ENCODE measurements at places on chromosomes 11 and 22.
A peak's percentile ranks its signal among the peaks of the same experiment; 100 is the strongest.

DNA sequence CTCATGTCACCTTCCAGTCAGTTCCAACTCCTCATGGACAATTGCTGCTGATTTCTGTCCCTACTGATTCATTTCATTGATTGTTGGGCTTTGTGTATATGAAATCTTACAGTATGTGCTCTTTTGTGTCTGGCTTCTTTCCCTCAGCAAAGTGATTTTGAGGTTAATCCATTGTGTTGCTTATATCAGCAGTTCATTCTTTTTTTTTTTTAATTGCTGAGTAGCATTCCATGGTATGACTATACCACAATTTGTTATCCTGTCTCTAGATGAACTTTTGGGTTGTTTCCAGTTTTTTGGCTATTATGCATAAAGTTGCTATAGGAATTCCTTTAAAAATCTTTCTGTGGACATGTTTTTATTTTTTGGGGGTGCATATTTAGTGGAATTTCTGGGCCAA lies 59.9 kb downstream of the NXPE1 start:
- peak; percentile 7 for DNase-seq

- no peak for DNase-seq
These were observed 14.6 kb upstream of the ARHGEF17 start for GRCh38 chr11:73293356-73293936.

DNA sequence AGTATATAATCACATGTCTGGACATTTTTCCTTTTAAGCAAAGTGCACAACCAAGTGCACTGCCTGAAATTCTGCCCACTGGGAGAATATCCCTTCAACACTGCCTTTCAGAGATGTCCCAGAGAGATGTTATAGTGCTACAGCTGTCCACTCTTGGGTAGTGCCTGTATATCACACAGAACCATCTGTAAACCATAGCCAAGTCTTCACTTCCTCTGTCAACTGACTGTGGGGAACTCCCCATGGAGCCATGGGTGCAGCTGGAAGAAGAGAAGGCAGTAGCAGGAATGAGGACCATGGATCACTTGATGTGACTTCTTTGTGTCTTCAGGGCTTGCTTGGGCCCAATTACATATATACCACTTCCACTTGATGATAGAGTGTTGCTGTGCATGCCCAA lies 44.6 kb upstream of the LIN7C start:
- DNase-seq: no peak

DNA sequence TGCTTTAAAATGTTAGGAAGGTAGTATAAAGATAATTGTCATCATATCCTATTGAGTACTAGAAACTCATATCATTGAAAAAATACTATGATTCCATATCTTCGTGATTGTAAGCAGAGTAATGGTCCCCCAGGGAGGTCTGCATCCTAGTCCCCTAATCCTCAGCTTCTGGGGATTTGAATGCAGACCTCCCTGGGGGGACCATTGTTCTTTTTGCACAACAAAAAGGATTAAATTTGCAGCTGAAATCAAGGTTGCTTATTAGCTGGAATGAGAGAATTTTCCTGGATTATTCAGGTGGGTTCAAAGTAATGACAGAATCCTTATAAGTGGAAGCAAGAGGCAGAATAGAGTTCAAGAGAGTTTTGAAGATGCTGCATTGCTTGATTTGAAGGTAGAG lies 26.1 kb upstream of the MS4A6A start:
- DNase-seq: no peak

- DNase-seq: peak; percentile 18
These were observed 5.8 kb downstream of the THRSP start for GRCh38 chr11:78069465-78069864.

- no peak for DNase-seq
These were observed 128.5 kb downstream of the MIAT start for GRCh38 chr22:26785932-26786331.

DNA sequence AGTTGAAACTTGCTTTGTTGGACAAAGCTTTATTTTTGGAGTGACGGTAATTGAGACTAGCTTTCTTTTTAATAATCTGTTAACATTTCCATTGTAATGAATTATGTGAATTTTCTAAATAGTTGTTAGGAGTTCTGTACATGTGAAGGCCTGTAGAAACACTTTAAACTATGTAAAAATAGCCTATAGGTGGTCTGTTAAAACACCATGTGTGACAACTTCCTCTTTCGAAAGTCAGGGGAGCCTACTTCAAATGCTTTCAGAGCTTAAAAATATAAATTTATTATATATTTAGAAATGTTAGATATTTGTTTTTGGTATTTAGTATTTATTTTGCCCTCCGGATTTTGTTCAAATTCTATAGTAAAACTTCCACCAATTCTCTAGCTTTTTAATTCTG lies 28.7 kb downstream of the DDIAS start:
- DNase-seq: no peak

DNA sequence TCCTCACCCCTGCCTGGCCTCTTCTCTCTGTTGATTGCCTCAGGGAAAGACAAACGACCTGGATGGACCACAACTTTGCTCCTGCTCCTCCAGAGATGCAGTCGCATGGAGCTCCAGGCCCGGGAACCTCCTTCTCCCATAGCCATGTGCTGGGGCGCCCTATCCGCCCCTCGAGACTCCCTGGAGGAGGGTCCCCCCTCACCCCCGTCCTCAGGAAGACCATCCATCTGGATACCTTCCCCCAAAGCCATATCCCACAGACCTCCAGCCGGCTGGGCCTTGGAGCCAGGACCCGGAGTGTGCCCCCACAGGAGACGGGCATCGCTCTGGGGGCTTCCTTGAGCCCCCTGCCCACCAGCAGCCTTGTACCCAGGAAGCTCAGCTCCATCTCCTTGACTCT lies 2.2 kb downstream of the SEPTIN3 start:
- DNase-seq: no peak

GRCh38 chr22:37270928-37271650 lies 11.2 kb upstream of the CYTH4 start:
- peak; percentile 68 for DNase-seq

DNA sequence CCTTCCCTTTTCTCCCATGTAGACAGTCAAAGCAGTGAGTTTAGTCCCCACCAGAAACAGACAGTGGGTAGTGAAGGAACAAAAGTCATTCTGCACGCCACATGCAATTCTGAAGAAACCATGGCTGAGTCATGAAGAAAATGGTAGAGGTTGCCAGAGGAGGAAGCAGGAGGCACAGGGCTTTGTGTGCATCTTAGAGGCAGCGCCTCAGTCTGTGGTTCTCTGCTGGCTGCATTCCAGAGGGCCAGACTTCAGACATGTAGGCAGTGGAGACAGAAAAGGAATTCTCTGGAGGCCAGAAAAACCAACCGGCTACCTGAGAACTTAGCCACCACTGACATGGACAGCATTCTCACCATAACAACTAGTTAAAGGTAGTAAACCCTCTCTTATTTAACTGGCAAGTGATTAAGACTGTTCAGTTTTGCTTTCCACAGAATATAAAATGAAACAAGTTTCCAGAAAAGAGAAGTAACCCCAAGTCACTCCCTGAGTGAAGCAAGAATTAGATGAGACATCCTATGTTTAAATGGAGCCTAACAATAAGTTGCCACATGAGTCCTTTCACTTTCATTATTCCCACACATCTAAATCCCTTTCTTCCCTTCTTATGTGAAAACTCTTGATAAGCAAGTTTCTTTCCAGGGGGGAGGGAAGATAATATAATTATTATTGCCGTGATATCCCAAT lies 556.1 kb downstream of the SOX6 start:
- peak; percentile 71 for DNase-seq

DNA sequence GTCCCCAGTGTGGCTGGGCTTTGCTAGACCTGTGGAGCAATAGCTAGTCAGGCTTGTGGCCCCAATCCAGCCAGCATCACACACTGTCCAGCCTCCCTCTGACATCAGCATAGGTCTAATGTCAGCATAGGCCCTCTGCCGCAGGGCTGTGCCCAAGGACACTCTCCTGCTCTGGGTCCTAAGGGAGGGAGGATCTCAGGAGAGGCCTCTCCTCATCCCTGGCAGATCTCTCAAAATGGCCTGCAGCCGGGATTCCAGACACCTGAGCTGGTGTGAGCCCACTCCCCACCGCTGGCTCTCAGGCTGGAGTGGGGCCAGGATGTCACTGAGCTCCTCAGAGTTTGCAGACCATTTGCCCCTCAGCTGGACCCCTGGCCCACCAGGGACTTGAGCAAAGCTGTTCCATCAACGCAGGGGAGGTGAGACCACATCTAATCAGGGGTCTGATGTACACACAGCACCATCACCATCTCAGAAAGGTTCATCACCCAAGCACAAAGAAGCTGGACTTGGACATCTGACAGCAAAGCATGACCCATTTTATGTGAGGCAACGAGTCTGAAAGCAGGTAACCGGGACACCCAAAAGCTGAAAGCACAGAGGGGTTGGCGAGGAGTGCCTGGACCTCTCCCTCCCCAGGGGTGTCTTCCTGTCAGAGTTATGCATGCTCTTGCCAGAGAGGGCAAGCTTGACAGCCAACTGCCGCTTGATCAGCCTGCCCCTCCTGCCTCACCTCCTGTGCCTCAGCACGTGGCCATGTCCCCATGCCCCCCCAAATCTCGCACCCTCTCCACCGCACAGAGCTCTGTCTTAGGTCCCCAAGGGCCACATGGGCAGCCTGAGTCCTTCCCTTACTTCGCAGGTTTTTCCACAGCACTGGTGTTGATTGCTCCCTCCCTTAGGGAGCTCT lies 69.7 kb upstream of the SEPTIN5 start:
- peak; percentile 12 for DNase-seq

GRCh38 chr11:123218451-123218850 lies 23.4 kb upstream of the CLMP start:
- DNase-seq: no peak

GRCh38 chr22:38835888-38836301 lies 7.9 kb downstream of the NPTXR start:
- DNase-seq: peak; percentile 75

DNA sequence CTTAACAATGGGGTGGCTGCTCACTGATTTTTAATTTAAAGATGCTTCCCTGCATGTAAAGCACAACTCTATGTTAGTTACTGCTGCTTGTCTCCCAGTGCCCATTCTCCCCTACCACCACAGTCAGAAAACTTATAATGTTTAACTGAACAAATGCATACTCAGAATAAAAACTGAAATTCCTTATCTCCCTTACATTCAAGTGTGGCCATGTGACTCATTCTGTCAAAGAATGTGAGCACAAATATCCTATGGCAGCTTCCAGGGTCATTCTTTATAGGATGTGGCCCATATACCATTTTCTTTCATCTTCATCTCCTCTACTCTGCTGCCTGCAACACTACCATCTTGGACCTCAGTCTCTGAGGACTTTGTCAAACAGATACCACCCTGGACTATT lies 374.8 kb downstream of the DYNC2H1 start:
- no peak for DNase-seq

DNA sequence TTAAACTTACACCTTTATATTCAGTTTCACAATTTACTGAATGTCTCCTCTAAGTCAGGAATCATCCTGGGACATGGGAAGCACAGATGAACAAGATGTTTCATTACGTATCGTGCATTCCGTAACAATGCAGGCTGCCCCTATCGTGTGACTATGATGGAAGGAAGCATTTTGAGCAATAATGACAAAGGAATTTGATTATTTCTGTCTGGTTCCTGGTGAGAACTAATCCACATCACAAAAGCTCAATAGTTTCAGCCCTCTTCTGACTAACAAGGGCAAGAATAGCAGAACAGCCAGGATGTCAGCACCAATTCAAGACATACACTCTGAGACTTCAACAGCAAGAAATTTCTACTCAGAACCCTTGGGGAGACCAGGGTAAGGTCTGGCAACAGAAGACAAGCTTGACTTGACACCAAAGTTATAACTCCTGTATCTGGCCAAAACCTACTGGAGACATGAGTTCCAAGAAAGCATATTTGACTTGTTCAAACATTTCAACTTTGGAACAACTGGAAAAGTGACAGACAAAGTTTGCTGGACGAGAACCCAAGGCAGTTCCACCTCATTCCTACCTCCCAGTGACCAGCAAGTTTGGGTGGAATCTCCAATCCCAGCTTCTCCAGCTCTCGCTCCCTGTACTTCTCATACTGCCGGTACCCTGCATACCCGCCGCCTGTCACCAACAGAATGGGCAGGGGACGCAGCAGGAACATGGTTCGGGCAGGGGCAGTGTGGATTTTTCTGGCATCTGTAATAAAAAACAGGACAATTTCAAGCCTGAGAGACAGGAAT lies 14.3 kb downstream of the PISD start:
- DNase-seq: peak; percentile 90

DNA sequence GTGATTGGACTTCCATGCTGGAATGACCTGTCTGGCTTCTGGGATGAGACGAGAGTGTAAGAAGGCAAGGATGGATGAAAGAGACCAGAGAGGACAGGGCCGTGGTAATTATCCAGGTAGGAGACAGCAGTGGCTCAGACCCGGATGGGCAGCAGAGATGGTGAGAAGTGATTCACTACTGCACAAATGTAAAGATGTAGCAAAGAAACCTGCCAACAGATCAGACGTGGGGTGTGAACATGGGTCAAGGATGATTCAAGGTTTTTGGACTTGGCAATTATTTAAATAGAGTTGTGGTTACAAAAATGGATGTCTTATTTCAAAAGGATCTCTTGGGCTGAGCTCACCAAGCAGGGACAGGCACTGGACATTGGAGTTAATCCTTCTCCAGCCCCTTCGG lies 32.7 kb downstream of the RIBC2 start:
- DNase-seq: peak; percentile 88

- DNase-seq: peak; percentile 94
These were observed 172.5 kb downstream of the TBC1D22A start for GRCh38 chr22:46934746-46935491.

GRCh38 chr22:43197271-43197941 lies 10.5 kb upstream of the TTLL12 start:
- DNase-seq: no peak

GRCh38 chr11:115463606-115464005 lies 40.6 kb downstream of the CADM1 start:
- DNase-seq: no peak

DNA sequence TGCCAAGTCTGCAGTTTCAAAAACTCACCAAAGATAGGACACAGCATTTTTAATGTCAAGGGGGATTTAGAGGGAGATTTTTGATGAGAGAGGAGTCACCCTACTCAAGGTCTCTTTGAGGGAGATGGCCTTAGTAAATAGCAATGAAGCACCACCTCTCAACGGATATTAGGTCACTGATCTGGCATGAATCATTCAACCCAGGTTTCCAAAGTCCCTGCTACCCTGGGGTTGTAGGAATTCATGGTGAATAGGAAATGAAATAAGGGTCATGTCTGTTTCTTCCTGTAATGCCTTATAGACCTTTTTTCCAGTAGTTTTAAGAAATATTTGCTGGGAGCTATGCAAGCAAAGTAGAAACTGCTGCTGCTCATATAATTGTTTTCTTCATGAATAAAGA lies 2154.9 kb downstream of the LRRC4C start:
- DNase-seq: no peak

GRCh38 chr22:22375576-22376351 lies 131.2 kb downstream of the VPREB1 start:
- DNase-seq: no peak

- no peak for DNase-seq
These were observed 662 bp downstream of the MUC5B start for GRCh38 chr11:1223346-1224110.

DNA sequence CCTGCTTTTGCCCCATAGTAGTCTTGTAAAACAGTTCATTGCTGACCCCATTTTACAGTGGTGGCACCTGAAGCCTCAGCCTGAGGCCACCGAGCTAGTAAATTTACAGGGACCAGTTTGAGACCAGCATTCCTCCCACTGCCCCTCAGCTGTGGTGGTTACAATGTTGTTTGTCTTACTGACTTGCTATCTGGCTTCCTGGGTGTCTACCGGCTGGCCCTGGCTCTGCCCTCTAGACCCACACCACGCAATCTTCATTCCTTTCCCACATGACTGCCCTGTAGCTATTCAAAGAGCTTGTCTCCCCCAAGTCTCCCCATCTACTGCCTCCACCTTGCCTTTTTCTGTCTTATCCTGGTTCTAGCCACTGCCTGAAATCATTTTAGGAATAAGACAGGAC lies 20.8 kb downstream of the PIK3IP1 start:
- no peak for DNase-seq

- DNase-seq: no peak
These were observed 958 bp upstream of the TUT1 start for GRCh38 chr11:62592146-62592815.
